ENCODE measurements at places on chromosomes 12 and 14.

DNA sequence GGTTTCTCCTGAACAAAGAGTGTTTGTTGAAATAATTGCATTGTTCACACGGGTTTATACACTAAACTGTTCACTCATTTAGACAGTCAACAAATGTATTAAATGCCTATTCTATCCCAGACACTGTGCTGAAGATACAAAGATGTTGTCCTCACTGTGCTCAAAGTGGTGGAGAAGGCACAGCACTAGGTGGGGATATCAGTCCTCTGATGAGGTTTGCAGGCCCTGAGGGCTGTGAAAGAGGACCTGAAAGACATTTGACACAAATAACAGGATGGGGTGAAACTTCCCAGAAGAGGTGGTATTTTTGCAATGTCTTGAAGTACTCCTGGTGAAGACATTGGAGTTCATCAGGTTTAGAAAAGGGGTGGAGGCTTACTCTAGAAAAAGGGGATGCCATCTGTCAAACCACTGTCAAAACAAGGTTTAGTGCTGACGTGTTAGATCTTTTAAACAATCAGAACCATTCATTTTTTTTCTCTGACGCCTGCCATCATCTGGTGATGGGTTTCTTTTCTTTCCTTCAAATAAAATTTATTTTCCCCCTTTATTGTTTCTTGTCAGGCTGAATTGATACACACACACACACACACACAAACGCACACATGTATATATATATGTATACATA is 69.5 kb downstream of the ACSS3 start:
- DNase-seq = no peak

DNA sequence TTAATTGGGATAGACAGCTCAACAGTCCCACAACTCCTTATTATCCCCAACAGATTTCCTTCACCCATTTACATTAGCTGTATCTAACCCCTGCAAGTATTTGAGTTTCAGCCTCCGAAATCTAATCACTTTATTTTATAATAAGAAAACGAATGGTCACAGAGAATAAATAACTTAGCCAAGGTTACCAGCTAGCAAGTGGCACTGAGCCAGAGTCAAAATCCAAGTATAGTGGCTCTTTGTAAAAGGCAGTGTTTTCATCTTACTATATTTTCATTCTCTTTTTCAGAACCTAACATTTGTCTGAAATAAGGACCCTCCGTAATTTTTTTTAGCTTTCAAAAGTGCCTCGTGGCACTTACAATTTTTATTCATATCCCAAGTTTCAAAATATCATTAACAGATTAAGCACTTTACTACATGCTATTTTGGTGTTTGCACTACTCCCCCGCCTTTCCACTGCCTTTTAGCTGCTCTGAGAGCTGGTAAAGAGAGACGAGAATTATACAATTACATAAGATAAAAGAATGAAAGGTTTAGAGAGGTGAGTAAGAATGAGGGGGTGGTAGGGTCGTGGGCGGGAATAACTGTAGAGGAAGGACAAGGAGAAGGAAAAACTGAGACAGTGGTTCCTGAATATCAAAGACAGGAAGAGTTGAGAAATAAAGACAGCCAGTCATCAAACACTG is 3.7 kb upstream of the USP15 start:
- no peak for DNase-seq

GRCh38 chr12:3362737-3363136 is 128.3 kb upstream of the PRMT8 start:
- no peak for DNase-seq

GRCh38 chr14:40417777-40418401 is 985.7 kb upstream of the FBXO33 start:
- no peak for DNase-seq

DNA sequence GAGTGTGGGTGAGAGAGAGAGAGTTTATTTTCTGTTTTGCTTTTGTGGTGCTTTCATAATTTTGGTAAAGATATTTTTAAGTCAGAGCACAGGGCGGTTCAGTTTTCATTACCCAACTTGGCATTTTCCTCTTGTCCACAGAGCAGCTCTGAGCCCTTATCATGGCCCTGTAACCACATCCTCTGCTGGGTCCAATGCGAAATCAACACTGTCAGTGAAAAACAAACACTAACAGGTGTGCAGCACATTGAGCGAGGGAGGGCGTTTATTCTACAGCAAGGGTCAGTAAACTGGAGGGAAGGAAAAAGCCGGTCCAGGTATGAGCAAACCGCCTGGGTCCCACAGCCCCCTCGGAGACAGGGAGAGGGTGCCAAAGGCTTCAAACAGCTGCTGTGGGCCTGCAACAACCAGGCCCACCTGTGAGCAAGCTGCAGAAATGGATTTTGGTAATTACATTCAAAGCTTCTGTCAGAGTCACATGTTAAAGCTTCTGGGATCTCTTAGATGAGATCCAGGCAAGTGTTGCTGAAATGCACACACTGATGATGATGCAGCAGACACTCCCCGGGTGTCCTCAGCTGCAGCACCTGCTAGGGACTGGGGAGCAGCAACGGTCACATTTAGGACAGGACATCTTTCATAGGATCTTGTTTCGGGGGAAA is 132.7 kb upstream of the DYRK2 start:
- DNase-seq = no peak

DNA sequence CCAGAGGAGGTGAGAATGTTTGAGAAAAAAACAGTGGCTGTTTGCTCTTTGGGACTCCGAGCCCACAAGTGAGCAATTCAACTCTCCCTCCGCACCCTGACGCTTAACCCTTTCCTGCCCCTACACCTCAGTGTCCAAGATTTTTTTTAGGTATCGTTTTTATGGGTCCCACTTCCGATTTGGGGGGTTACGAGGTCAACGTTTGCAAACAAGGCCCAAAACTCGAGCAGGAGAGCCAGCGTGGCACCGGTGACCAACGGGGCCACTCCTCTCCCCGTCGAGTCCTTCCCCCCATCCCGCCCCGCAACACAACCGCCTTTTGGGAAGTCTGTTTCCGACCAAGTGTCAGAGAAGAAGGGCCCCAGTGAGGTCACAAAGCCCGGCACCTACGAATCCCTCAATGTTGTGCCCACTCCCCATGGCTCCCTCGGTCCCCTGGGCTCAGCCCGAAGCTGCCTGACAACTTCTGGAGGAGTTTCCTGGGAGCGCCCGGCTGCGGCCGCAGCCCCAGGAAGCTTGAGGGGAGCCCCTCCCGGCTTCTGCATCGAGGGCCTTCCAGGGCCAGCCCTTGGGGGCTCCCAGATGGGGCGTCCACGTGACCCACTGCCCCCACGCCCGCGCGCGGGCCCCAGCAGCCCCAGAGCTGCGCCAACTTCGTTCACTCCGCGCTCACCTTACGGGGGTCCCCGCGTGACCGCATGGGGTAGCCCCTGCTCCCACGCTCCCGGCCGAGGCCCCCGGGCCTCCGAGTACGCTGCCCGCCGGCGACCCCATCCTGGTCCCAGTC is 1.2 kb downstream of the CDK2AP1 start:
- peak; percentile 34 for DNase-seq

GRCh38 chr14:53060046-53060445 is 93.1 kb downstream of the DDHD1 start:
- DNase-seq = no peak

DNA sequence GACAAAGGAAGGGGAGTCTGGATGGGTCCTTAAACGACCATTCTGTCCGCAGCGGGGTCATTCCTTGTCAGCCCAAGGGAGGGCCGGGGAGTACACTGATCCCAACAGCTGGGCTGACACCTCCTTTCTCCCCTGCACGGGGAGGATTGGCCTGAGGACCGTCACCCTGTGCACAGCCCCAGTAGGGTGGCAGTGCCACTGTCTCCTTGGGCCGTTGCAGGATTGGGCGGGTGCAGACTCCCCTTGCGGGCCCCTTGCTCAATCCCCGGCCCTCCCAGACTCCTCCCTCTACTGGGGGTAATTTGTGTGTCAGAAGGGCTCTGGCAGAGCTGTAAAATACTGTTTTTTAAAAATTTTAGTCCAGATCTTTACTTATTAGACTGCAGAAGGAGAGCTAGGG is 12.6 kb upstream of the AMN start:
- DNase-seq = no peak

- peak; percentile 49 for DNase-seq
These were observed 39.9 kb downstream of the PRPF40B start for GRCh38 chr12:49662998-49663843.

DNA sequence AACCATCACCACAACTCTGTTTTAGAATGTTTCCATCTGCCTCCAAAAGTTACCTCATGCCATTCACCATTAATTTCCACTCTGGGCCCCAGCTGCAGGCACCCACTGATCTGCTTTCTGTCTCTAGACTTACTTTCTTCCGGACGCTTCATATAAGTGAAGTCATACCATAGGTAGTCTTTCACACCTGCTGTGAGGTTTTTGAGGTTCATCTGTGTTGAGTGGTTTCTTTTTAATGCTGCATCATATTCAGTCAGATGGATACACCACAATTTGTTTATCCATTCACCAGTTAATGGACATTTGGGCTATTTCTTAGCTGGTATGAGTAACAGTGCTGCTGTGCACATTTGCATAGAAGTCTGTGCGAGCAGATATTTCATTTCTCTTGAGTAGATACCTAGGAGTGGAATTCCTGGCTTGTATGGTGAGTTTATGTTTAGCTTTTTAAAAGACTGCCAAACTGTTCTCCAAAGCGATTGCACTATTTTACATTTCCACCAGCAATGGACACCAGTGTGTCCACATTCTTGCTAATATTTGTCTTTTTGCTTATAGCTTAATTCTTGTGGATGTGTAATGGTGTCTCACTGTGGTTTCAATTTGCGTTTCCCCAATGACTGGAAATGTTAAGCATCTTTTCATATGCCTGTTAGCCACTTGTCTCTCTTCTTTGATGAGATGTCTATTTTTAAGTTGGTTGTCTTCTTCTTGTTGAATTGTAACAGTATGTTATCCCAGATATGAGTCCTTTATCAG is 48.3 kb downstream of the ZFYVE21 start:
- DNase-seq = no peak

DNA sequence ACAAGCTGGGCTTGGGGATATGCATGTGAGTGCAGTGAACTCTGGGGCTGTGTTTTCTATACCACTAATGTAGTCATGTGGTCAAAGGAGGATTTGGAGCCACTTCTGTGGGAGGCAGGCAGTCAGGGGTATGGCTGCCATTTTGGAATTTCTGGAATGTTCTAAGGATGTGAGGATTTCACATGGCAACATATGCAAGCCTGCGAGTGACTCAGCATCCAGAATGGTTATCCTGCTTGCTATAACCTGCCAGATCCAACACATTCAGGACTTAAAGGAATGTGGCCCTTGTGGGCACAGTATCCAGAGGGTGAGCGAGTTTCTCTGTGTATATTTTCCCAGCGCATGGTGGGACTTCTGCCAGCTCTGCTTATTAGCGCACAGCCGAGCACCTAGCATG is 249.2 kb upstream of the PWP1 start:
- no peak for DNase-seq

GRCh38 chr14:30995689-30996088 is 29.8 kb upstream of the AP4S1 start:
- no peak for DNase-seq

- DNase-seq = peak; percentile 47
These were observed 3.0 kb downstream of the WNT1 start for GRCh38 chr12:48980953-48981756.

DNA sequence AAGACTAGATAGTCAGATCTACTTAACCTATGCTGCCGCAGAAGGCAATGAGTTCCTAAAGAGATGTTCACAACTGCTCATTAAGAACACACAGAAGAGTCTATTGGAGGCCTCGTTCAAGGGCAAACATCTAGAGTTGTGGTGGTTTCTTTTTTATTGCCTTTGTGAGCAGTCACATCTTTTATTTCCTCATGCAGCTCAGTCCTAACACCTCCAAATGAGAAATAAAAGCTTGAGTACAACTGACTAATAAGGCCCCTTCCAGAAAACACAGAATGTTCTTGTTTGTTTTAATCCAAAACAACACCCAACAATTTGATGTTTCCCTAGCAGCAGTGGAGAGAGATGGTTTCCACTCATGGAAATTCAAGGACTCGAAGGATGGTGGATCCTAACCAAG is 123.5 kb upstream of the NOS1 start:
- no peak for DNase-seq

- DNase-seq = no peak
These were observed 129.0 kb downstream of the WIF1 start for GRCh38 chr12:64992116-64992515.

- DNase-seq = no peak
These were observed 294.1 kb upstream of the TMPO start for GRCh38 chr12:98221243-98221808.

- no peak for DNase-seq
These were observed 65.1 kb upstream of the GPHB5 start for GRCh38 chr14:63383776-63384367.

All from activated CD4-positive, CD25-positive, alpha-beta regulatory T cell treated with anti-CD3 and anti-CD28 coated beads, Interleukin-2, amount 50 U/mL, for 72 hours (primary cell).